ENCODE measurements at places on chromosomes 7 and 10. TPM values are rescaled to one million over a fixed set of nuclear protein-coding genes. Genes with fewer than 3 reads are reported as not detected.

TRIM73 gene
- 7.4 TPM for total RNA-seq

NAT16 gene
- total RNA-seq: not detected

- H3K27ac ChIP-seq: no peak overlapping the region
- H3K36me3 ChIP-seq: no peaks in the 10 kb centered on the region
- H3K4me3 ChIP-seq: no peak overlapping the region
- no peaks in the 10 kb centered on the region for H3K27me3 ChIP-seq
- DNase-seq: no peak
- peaks cover 6% of the 10 kb centered on the region for H3K4me1 ChIP-seq
Measured at GRCh38 chr10:117677890-117678500, 135.4 kb downstream of the EMX2 start.

DNA sequence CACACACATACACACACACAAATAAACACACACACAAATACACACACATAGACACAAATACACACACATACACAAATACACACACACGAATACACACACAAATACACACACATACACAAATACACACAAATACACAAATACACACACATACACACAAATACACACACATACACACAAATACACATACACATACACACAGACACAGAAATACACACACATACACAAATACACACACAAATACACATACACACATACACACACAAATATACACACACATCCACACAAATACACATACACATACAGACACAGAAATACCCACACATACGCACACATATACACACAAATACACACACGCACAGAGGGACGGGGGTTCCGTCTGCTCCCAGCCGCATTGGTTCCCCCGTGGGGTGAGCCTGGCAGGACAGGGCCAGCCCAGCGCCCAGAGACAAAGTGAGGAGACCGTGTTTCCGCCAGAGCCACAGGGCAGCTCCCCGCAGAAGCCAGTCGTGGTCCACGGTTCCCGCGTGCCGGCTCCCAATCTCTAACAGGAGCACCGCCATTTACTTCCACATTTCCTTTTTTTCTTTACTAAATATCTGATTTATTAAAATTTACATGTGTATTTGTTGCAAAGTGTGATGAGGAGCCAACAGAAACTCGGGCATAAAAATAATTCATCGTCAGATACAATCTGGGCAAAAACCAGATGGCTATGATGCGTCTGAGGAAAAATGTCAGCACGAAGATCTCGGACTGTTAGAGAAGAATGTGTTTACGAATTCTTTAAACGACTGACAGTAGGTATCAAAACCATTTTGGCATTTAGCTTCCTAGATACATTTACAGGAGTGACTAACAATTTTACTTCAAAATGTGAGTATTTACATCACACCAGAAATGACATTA lies 3.1 kb upstream of the KNDC1 start:
- no peak overlapping the region for H3K4me3 ChIP-seq
- H3K4me1 ChIP-seq: no peaks in the 10 kb centered on the region
- H3K27me3 ChIP-seq: peaks cover 29% of the 10 kb centered on the region
- H3K36me3 ChIP-seq: no peaks in the 10 kb centered on the region

DNA sequence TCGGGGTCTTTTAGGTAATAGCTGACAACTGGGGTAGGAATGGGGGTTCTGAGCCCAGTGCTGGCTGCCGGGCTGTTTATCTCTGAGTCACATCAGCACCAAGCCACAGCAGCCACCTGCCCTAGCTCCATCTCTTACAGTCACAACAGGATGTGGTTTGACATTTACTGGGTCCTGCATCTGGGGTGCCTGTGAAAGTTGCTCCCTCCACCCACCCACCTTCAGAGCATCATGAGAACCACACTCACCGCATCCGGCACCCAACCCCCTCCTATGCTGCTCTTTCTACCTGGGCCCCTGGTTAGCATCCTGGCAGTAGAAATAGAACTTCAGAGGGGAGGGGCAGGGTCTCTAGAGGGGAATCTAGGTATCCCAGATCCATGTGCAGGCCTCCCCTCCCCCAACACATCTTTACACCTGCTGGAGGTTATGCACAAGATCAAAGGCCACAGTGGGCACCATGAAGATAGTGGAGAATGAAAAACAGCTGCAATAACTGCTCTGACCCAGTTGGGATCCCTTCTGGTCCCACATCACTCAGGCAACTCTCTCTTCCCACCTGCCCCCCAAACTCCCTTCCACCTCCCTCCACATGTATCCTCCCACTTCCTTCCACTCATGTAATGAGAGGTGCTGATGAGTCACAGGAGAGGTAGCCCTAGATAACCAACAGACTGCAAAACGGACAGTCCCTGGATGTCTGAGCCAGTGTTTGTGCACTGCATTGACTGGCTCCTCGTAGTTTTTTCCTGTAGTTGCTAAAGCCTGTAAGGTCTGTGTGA lies 38.2 kb downstream of the PRSS2 start:
- no peak for DNase-seq
- no peak overlapping the region for H3K4me3 ChIP-seq
- H3K27me3 ChIP-seq: peaks cover 45% of the 10 kb centered on the region
- no peaks in the 10 kb centered on the region for H3K4me1 ChIP-seq

DNA sequence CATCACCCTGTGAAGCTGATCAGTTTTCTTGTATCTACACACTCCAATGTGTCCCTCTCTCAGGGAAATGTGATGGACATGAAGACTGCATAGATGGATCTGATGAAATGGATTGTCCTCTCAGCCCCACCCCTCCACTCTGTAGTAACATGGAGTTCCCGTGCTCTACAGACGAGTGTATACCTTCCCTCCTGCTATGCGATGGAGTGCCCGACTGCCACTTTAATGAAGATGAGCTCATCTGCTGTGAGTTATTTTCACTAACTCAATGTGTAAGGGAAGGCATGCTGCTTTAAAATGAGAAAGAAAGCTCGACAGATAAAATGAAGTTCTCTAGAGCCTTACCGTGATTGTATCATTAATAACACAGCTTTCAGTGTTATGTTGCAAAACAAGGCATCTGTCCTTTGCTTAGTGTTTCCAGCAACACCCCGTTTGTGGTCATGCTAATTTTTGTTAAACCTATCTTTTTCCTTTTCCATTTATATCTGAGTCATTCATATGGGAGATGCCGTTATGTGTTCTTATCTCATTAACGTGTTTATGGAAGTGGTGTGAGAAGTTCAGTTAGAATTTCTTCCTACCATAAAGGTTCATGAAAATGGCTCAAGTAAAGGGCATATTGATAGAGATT lies 220.9 kb upstream of the PLXDC2 start:
- no peaks in the 10 kb centered on the region for H3K36me3 ChIP-seq
- peaks cover 19% of the 10 kb centered on the region for H3K27me3 ChIP-seq
- no peak for DNase-seq
- no peak overlapping the region for H3K4me3 ChIP-seq
- H3K4me1 ChIP-seq: no peaks in the 10 kb centered on the region

All from osteocyte (in vitro differentiated cells).